ENCODE measurements at places on chromosomes 12 and 14.

GRCh38 chr12:56933826-56934625, at the start of gene SDR9C7:
SDR9C7 (minus strand) TSS chr12:56934408; CDS start chr12:56934261, 147 bp downstream.
- DNase-seq, result no peak

DNA sequence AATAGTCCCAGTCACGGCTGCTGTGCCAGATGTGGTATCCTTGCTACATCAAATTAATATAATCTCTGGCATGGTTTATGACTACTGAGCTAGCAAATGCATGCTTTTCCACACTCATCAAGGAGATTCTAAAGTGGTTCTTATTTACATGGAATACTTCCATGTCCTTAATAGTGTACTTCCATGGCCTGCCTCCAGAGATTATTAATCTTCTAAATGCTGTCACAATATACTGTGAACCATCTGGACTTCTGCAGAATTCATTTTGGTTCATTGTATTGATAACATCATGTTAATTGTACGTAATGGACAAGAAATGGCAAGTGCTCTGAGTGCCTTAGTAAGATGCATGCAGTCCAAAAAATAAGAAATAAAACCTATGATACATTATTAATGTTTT, 230.8 kb downstream of the NUAK1 start:
- DNase-seq, result no peak

- DNase-seq, result no peak
These were observed 414.9 kb downstream of the APAF1 start for GRCh38 chr12:99059824-99060511.

DNA sequence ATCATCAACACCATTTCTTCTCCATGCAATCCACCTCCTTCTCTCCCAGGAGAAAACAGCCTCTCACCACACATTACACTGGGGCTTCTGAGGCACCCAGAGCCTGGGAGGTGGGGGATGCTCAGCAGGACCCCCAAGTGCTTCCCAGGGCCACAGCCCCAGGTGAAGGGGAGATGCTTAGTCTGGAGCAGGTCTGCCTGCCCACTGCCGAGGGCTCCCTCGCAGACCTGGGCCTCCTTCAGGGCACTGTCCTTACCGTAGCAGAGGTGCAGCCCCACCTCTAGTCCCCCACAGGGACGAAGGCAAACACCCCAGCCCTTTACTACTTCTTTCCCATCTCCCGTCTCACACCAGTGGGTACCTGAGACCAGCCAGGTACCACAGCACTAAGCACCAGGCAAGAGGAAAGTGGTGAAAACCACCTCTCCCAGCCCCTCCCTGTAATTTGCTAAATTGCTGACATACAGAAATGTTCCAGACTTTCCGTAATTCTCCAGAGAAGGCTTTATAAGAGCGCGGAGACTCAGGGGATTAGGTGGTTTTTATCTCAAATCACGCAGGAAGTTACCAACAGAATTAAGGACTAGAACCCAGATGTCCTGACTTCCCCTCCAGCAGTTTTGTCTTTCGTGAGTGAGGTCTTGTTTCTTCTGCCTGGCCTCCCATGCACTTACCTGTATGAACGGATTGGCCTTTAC, 59.0 kb downstream of the PLEKHG3 start:
- no peak for DNase-seq

DNA sequence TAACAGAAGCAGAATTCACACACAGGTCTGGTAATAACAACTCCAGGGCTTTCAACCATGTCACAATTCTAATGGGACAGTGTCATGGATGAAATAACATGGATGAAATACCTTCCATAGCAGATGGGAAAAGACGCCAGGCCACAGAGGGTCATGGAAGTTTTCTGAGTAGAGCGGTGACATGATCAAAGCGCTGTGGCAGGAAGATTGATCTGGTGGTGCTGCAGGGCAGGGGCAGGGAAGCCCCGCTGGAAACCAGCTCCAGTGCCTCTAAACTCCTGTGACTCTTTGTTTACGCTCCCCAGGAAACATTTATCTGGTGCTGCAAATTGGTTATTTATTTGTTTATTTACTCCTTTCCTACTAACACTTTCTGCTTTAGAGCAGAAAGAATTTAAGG, 108.3 kb upstream of the HMGA2 start:
- no peak for DNase-seq

GRCh38 chr12:77723308-77723707, 107.4 kb upstream of the NAV3 start:
- no peak for DNase-seq

DNA sequence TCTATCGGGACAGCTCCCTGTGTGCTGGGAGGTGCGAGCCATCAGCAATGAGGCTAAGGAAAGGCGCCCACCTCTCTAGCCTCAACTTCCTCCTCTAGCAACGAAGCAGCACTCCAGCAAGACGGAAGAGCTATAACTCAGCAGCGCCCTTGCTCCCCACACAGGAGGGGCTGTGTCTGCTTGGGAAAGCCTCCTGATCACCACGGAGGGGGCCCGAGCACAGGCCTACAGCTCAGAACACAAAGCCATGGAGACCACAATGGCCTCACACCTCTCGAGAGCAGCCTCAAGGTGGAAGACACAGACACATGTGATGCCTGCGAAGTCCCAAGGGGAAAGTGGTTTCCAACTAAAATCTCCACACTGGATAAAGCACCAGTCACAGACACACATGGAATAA, 60.4 kb downstream of the CDC42BPB start:
- DNase-seq, result no peak

- DNase-seq, result no peak
These were observed 507 bp upstream of the FKBP4 start for GRCh38 chr12:2794191-2794735.

DNA sequence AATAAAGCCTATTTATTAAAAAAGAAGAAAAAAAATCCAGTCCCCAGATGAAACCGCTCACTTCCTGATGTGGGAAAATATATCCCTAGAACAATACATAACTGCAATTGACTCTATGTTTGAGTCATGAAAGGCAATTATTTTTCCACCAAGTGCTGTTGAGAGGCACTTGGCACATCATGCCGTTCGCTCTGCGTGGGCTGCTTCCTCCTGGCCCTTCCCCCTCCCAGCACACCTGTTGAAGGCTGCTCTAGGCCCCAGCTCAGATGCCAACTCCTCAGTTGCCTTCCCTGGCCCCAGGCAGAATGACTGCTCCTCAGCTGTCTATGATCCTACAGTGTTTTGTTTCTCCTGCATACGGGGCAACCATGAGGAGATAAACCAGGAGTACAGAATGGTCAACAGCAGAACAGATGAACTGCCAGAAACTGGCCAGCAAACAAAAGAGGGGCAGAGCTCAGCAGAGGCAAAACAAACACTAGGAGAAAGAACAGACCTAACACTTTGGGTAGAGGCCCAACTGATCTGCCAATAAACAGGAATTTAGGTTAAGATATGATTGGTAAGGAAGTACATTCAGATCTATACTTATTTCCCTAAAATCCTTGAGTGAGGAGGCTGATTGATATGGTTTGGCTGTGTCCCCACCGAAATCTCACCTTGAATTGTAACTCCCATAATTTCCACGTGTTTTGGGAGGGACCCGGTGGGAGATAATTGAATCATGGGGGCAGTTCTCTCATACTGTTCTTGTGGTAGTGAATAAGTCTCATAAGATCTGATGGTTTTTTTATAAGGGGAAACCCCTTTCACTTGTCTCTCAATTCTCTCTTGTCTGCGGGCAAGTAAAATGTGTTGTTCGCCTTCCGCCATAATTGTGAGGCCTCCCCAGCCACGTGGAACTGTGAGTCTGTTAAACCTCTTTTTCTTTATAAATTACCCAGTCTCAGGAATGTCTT, 58.6 kb downstream of the SLC38A1 start:
- no peak for DNase-seq

DNA sequence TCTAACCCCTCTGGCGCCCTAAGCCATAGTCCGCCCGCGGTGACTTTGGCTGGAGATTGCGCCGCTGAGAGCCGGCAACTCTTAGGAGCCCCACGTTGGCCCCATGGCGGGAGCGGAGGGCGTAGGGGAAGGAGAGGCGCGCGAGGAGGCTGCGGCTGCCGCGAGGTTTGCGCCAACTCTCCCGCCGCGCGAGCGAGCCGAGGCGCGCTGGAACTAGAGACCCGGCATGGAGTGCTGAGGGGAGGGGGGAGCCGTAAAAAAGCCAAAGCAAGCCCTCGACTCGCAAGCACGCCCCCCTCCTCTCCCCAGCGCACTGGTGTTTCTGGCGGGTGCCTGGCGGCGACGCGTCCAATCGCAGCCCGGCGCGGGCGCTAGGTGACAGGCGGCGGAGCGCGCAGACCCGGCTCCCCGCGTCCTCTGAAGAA, at the start of gene SYT10:
TSS of gene SYT10 (minus strand) at position 233 of the 425 bp plus-strand sequence. CDS start 297 bp downstream, outside the sequence.
- no peak for DNase-seq

DNA sequence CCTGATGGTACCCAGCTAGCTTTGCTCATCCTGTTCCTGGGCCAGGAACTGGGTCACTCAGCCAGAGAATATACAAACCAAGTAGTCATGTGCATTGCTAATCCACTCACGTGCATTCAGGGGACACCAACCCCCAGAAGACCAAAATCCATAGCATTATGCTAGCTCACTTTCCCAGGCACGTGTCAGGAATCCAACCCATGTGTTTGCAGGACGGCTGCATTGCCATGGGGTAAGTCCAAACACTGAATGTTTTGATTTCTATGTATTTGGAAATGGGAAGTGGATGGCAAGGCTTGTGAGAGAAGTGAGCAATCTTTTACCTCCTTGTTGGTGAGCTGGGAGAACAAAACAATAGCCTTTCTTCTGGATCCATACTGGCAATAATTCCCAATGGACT, 87.1 kb upstream of the FOXN3 start:
- DNase-seq, result no peak

DNA sequence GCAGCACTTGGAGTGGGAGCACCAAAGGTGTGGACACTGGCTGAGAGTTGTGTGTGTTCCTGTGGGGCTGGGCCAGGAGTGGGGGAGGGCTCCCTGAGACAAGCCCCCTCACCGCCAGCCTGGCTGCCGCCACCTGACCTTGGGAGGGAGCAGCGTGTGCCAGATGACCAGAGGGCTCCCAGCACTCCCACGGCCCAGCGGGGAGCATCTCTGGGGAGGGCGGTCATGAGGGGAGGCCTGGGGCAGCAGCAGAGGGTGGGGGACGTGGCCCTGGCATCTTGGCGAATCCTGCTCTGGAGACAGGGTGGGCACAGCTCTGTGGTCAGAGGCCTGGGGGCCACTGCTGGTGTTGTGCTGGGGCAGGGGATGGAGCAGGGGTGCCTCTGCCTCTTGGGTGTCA, 10.7 kb downstream of the CEP170B start:
- DNase-seq, result no peak

DNA sequence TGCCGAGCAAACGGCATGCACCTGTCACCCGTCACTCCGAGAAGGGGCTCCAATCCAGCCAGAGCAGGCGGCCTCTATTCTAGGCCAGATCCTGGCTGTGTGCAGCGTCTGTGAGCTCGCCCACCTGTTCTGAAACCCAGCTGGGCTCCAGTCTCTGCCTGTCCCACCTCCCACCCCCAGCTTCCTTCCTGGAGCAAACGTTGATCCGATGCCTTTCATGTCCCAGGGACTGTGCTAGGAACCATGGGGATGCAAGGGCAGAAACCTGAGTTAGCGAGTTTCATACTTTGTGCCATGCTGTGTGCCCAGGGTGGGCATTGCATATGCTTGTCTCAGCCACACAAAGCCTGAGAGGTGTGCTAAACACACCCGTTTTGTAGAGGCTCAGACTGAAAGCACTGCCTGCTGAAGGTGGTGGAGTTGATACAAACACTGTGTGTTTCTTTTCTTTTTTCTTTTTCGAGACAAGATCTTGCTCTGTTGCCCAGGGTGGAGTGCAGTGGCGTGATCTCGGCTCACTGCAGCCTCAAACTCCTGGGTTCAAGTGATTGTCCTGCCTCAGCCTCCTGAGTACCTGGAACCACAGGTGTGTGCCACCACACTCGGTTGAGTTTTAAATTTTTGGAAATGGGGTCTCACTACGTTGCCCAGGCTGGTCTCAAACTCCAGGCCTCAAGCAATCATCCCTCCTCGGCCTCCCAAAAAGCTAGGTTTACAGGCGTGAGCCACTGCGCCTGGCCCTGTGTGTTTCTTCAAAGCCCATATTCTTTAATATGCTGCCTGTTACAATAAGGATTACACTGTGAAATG, 84.1 kb upstream of the MED13L start:
- DNase-seq, result no peak

DNA sequence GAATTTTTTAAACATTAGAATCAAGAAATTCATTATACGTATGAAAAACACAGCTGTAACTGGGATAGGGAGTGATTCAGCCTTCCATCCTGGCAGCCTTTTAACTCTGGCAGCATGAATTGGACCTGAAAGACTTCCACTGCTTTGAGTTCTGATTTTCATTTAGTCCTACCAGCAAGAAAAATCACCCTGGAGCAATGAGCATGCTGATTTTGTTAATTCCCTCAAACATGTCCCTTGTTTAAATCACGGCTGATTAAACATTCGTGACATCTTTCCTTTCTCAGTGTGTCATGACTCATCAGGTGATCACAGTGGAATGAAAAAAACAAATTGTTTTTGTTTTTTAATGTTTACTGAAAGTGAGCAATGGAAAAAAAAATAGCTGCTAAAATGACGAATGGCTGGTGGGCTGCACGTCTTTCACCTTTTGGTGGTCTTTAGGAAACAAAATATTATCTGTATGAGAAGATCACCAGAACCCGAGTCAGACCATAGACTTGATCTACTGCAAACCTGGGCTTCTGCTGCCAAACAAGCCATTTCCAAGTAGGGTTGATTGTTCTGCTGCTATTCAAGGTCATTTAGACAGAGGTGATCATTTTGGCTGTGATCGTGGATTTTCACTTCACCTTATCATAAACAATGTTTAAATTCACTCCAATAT, 67.0 kb upstream of the CAND1 start:
- no peak for DNase-seq

GRCh38 chr12:53738406-53739213, 11.4 kb upstream of the CALCOCO1 start:
- DNase-seq, result no peak

DNA sequence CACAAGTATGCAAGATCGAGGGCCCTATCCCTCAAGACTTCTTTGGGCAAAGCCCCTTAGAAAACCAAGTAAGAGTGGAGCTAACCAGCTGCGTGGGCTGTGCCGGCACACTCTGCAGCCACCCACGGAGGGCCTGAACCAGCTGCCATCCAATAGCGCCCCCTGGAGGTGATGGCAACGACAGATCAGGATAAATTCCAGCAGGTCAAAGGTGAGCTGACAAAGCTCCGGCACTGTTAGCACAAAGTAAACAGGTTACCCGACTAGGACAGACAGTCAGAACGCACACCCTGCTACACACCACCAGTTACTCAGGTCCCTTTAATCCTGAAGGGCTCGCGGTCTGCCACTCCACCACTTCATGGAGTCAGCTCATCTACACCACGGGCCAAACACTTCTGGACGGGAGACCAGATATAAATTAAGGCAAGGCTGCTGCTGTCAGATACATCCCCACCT, 4.9 kb downstream of the ZBTB39 start:
- no peak for DNase-seq

Measured in cortex of kidney (tissue), 1 donor.